ENCODE measurements at places on chromosomes 13 and 19.

DNA sequence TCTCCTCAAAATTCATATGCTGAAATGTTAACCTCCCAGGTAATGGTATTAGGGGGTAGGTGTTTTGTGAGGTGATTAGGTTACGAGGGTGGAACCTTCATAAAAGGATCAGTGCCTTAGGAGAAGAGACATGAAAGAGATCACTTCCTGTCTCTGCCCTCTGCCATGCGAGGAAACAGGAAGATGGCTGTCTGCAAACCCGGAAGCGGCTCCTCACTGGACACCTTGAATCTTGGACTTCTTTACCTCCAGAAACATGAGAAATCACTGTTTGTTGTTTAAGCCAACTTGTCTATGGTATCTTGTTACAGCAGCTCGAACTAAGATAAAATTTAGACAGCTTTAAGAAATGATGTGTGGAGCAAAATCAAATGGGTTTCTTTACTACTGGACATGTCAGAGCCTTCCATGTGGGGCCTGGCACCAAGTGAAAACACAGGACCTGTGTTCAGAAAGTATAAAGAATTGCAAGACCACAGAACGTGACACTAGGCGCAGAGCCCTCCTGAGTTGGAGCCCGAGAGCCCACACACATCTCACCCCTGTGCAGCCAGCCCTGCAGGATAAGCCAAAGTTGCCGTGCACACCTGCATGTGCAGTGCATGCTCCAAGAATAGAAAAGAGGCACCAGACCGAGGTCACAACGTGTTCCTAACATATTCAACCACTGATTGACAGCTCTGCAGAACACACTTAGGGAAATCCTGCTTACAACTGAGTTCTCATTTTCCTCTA, 112.5 kb upstream of the UQCRFS1 start:
- no peak for DNase-seq

- DNase-seq, result peak; percentile 99
Measured at GRCh38 chr19:10565567-10566407, at the start of gene KRI1. Gene KRI1, minus strand, starts transcription at chr19:10566010. Its CDS starts 11 bp downstream, at chr19:10565999.

DNA sequence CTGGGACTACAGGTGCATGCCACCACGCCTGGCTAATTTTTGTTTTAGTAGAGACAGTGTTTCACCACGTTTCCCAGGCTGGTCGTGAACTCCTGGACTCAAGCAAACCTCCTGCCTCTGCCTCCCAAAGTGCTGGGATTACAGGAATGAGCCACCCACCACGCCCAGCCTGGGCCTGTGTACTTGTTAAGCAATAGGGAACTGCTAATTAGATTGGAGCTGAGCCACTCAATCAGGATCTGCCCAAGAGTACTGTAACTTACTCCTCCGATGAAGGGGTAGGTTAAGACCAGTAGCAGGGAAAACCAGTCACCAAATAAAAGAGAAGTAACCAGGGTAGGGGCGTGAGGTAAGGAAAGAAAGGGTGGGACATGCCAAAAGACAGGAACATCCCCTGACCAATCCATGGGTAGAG, 2.3 kb downstream of the DDX39A start:
- DNase-seq, result no peak

GRCh38 chr19:28577233-28577632, 635.7 kb downstream of the UQCRFS1 start:
- no peak for DNase-seq

DNA sequence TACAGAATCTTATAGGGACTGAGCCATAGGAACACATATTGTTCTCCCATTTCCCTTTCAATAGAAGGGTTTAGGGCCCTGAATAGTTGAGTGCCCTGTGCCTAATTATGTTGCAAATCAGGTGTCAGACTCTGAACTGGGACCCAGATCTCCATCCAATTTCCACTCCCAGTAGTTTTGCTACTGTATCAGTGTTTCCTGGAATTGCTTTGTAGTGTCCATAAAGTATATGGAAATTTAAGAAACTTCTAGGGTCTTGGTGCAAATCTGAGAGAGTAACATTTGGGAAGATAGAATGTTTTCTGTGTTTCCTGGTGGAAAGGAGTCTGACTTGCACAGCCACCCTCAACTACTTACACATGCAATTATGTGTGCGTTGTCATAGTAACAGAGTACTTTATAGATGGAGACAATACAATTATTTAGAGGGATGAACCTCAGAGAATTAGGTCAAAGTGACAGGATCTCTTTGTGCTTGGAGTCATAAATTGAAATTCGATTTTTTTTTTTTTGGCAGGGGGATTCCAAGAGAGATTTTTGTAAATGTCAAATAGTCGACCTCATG, 646 bp upstream of the SLC10A2 start:
- DNase-seq, result no peak

DNA sequence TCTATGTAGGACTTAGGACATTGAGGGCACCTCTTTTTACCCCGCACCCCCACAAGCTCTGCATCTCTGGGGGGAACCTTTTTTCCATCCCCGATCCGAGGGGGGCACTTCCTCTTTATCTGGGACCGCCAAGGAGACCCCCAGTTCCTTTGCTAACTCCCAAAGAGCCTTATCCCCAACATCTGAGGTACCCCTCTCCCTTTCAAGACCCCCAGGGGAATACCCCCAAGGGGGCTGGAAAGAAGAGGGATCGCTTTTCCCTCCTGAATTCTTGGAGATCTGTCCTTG, 1.1 kb downstream of the TNFSF9 start:
- DNase-seq, result no peak

GRCh38 chr19:49786376-49786820, 19.6 kb downstream of the AP2A1 start:
- DNase-seq, result no peak

DNA sequence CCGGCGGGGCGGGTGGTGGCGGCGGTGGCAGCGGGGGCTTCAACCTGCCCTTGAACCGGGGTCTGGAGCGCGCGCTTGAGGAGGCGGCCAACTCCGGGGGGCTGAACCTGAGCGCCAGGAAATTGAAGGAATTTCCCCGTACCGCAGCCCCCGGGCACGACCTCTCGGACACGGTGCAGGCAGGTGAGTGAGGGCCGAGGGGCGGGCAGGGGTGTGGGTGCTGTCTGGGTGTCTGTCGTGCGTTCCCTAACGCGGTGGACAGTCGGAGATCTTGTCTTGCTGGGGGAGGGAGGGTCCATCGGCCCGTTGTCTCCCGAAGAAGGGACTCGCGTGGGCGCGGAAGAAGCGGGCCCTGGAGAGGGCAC, 533 bp downstream of the LRCH1 start:
- DNase-seq, result peak; percentile 17

DNA sequence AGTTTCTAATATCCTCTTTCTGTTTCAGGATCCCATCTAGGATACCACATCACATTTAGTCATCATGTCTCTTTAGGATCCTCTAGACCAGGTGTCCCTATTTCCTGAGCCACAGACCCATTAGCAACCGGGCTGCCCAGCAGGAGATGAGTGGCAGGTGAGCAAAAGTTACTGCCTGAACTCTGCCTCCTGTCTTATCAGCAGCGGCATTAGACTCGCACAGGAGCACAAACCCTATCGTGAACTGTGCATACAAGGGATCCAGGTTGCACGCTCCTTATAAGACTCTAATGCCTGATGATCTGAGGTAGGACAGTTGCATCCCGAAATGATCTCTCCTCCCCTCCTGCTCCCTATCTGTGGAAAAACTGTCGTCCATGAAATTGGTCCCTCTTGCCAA, 7.8 kb upstream of the CEBPG start:
- no peak for DNase-seq

GRCh38 chr13:110854866-110855265, 60.0 kb downstream of the ANKRD10 start:
- DNase-seq, result no peak

- DNase-seq, result no peak
Measured at GRCh38 chr13:113838711-113839201, 25.1 kb downstream of the GAS6 start.

DNA sequence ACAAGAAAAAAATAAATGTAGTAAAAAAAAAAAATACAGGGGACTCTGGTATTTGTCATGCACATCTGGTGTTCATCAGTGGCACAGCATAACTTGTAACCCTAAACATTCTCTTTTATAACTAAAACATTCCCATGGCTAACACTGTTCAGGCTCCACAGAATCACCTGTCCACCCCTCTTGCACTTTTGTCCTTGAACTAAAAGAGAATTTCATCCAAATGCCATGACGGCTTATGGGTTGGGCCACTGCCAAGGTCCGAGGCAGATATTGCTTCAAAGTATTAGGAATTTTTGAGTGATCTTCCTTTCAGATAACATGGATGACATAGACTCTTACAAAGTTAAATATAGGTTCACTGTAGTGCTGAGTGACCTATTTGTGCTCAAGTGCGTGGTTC, 25.7 kb upstream of the SERP2 start:
- DNase-seq, result no peak

- DNase-seq, result no peak
Measured at GRCh38 chr13:113861433-113862030, 2.3 kb downstream of the GAS6 start.

- DNase-seq, result no peak
Measured at GRCh38 chr13:46387064-46387851, at the start of gene RUBCNL. Gene RUBCNL, minus strand, starts transcription at chr13:46387252. Its CDS starts 14,777 bp downstream, at chr13:46372475.

GRCh38 chr13:109212650-109213049, 573.7 kb downstream of the IRS2 start:
- no peak for DNase-seq

DNA sequence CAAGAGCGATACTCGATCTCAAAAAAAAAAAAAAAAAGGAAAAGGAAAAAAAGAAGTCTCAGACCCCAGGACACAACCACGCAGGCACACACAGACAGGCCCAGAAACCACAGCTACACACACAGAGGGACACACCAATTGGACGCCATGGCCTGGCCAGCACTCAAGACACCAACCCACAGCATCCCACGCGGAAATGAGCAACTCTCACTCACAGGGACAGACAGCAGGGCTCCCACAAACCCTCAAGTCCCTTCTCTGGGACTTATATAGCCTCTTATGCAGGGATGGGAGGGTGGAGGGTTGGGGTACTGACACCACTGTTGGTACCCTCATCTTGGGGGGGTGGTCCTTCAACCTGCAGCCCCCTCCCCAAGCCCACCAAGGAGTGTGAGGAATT, 5.9 kb downstream of the NOTCH3 start:
- no peak for DNase-seq

GRCh38 chr13:74070065-74070464, 64.1 kb downstream of the KLF12 start:
- DNase-seq, result peak; percentile 28

DNA sequence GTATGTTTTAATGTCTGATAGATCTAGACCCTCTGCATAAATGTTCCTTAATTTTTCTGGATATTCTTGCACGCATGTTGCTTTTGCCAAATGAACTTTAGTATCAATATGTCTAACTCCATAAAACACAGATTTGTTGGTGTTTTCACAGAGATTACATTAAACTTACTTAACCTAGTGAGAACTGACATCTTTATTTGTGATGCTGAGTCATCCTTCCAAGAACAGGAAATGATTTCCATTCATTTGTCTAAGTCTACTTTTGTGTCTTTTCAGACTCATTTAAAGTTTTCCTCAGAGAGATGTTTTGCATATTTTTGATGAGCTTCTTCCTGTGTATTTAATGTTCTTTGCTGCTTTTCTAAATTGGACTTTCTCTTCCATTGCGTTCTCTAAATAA, 184.0 kb downstream of the SLC7A1 start:
- DNase-seq, result no peak

GRCh38 chr13:67184247-67184646, 45.9 kb downstream of the PCDH9 start:
- no peak for DNase-seq

- no peak for DNase-seq
Measured at GRCh38 chr19:2841855-2842574, 740 bp downstream of the ZNF555 start.

- no peak for DNase-seq
Measured at GRCh38 chr13:62512194-62513141, 1096.8 kb upstream of the PCDH20 start.

DNA sequence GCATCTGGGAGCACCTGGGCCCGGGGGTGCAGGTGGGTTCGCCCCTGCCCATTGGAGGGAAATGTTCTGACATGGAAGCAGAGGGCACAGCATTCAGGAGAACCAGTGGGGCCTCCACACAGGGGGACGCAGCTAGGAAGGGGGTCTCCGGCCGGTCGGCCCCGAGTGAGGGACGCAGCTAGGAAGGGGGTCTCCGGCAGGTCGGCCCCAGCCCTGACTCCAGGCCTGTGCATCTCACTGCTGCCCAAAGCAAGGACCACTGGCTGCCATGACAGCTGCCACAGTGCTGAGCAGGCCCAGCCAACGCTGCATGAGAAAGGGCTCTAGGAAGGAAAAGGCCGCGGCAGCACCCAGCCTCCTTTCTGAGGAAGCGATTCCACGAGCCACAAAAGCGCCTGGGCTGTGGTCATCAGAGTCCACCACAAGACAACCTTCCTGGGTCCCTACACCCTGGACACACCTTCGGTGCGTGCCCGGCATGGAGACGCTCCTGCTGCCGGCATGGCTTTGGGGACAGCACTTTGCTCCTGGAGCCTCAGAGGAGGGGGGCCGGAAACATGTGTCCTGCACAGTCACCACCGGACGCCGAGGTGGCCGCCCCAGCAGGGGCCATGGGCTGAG, 9.7 kb downstream of the RASA3 start:
- DNase-seq, result no peak

DNA sequence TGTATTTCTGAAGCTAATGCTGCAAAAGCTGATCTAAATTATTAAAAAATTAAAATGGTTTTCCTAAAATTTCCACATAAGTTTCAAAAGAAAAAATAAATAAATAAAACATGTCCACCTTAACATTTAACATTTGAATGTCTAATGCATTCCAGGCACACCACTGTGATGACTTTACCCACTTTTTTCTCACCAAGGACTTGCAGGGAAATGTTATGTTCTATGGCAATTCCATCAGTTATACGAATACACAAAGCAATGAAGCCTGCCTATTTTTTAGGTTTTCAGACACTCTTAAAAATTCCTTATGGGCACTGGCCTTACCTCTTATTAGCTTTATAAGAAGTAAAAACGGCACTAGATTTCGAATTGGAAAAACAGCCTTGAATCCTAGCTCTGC, 10.2 kb downstream of the TSC22D1 start:
- DNase-seq, result no peak

DNA sequence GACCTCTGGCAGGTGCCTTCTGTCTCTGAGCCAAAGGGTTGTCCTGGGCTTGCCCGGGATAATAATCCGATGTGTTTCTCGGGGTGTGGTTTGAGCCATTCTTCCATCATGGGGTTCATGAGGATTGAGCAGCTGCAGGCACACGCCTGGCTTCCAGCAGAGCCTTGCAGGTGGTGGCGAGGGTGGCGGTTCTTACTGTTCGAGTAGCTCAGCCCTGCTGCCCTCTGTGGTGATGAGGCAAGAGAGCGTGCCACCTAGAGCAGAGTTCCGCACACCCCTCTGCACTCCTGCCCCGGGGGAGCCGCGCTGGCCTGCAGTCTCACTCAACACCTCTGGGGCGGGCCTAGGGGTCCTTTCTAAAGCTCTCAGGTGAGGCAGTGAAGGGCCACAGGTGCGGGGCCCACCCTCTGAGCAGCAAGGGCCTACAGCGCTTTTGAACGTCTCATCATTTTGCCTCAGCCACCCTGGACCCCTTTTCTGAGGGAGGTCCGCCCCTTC, 3.8 kb downstream of the SCN1B start:
- no peak for DNase-seq

All from activated gamma-delta T cell treated with Interleukin-2 at 50 U/mL for 16 hours (primary cell).